SJSA1 (cell line): ENCODE measurements at places on chromosomes 7 and 10.

DNA sequence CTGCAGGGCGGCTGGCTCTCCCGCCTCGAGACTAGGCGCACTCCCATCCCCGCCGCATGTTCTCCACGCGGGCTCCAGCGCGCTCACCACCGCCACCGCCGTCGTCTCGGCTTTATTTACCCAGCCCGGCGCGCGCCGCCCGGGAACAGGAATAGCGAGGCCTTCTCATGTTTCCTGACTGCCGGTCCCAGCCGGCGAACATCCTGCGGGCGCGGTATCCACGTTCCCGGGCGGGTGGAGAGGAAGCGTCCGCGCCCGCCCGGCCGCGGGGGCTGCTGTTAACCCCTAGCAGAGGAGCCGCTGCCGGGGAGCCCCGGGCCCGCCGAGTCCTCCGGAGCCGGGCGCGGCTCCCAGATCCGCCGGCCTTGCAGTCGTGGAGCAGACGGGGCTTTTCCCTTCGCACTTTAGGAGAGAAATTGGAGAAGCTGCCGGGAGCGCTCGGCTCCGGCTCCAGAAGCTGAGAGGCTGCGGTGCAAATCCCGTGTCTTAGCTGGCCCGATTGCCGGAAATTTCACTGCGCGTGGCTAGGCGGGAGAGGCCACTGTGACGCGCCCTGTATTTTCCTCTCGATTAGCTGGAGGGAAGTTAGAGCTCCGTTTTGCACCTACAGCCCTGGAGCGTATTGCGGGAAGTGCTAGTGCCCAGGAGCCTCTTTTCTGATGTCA lies at the start of gene MKX:
Gene MKX, minus strand, starts transcription at position 88 of the 665 bp plus-strand sequence. CDS start 2,404 bp downstream, outside the sequence.
- DNase-seq, result no peak

DNA sequence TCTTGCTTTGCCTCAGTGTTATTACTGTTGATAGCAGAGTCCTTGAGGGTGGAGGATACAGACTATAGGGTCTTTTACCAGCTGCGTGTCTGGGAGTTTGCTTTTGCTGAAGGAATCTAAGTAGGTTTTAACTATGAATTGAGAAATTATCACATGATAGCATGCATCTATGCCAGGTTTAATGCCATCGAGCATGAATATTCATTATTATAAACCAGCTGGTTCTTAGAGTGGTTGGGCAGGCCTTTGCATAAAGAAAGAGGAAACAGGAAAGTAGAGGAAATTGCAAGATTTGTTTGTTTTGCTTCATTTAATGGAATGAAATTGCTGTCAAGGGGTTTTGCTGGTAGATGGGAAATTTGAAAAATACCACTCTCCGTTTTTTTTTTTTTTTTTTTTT lies 70.7 kb downstream of the PLPP4 start:
- DNase-seq, result no peak

- no peak for DNase-seq
Observed at GRCh38 chr10:25047088-25047487, 30.7 kb downstream of the THNSL1 start.

DNA sequence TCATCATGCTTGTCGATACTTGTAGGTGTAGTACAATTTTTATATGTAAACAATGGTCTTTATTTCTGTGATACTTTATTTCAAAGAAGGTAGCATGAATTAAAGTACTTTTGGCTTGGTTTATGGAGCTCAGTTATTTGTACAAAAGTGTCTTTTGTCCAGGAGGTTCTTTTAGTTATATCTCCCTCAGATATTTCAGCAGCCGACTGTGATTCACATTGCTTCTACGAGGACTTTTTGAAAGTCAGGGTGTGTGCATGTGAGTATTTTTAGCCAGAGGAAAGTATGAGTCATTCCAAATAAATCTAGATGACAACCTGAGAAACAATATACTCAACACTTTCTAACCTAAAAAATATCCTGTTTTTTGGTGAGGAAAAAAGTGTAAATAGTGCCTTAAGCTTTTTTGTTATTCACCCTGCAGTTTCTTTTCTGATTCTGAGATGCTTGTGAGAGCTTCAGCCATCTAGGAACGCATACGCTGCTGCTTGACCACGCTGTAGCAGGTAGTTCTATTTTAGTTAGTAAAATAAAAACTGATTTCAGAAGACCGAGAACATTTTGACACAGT lies 595 bp upstream of the SUN1 start:
- DNase-seq, result peak; percentile 66

DNA sequence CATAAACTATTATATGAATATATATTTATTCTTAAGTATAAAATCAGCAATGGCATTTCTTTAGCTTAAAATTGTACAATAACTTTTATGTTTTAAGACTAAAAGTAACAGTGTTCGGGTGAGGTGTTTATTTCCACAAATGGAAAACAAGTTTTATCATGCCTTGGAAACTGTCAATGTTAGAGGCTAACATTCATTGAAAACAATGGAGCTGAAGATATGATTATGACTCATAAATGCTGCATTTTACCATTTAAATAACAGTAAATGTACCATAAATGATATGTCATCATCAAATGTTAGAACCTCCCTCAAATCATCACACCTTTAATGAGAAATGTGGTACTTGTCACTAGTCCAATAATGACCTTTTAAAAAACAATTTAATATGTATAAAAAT lies 897.3 kb downstream of the PCDH15 start:
- no peak for DNase-seq

GRCh38 chr7:77825131-77825530 lies 26.6 kb downstream of the PHTF2 start:
- no peak for DNase-seq

GRCh38 chr7:152551304-152552036 lies 115.7 kb upstream of the KMT2C start:
- DNase-seq, result no peak

DNA sequence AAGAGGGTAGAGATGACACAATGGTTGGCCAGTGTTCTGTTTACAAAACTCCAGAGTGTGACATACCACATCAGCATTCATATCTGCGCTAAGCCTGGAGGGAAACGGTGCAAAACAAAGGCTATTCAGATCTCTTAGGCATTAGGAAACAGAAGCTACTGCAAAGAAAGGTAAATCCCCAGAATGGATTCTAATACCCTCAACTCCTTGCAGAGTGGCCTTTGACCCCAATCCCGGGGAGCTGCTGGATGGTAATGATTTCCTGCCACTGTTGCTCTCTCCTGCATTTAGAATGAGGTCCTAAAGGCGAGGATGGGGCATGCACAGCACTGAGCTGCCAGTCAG lies 65.2 kb downstream of the AOAH start:
- peak; percentile 75 for DNase-seq

- DNase-seq, result peak; percentile 48
Observed at GRCh38 chr10:74081192-74081803, 69.3 kb downstream of the AP3M1 start.

DNA sequence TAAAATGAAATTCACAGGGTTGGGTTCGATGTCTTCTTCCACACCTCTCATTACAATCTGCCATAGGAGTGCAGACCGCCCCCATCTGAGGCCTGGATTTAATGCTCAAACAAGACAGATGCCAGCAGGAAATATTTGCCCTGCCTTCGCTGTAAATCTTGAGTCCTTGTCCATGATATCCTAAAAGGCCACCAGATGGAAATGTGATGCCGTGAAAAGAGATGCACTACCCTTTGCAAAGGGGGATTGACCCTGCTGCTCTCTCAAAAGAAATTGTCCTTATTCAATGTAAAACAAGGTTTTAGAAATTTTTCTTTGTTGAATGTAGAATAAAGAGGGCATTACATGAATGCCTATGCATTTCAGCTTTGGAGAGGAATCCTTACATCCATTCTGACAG lies 37.5 kb downstream of the AGAP4 start:
- DNase-seq, result no peak

- DNase-seq, result no peak
Observed at GRCh38 chr7:44486693-44487092, 3.8 kb downstream of the NUDCD3 start.

GRCh38 chr7:82406937-82407336 lies 36.6 kb downstream of the CACNA2D1 start:
- DNase-seq, result no peak

DNA sequence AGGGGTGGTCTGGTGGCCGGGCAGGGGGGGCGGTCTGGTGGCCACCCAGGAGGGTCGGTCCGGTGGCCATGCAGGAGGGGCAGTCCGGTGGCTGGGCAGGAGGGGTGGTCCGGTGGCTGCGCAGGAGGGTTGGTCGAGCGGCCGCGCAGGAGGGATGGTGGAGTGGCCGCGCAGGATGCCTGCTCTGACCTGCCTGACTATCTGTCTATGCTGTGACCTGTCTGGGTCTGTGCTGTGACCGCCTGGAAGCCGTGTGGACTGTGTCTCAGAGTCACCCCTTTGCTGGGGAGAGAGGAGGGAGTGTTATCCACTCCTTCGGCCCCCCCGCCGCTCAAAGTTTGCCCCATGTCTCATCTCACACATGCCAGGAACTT lies 113.2 kb downstream of the ACTR3B start:
- no peak for DNase-seq

- DNase-seq, result no peak
Observed at GRCh38 chr7:15557186-15557585, 4.6 kb downstream of the AGMO start.

DNA sequence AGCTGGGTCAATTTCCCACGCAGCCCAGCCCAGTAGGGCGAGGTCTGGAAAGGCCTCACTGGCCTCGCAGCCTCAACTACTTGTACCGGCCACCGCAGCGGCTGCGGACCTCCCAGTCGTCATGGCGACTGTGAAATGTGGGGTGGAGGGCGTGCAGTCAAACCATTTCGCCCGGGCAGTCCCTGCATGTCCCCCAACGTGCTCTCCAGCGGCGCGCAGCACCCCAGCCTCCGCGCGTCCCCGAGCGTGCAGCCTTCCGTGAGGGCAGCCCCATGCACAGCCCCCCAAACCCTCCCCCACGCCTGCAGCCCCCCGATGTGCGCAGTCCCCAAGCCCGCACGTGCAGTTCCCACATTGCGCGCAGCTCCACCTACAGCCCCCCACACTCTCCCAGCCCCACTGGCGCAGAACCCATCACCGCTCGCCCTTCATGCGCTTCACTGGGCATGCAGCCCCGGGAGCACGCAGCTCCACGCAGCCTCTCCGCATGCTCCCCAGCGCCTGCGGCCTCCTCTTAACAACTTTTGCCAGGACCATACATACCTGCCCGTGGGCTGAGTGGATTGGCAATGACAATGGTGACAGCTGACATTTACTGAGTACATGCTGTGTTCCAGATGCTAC lies 34.5 kb upstream of the SFTPD start:
- DNase-seq, result no peak

- no peak for DNase-seq
Observed at GRCh38 chr10:22693371-22693784, 21.0 kb downstream of the PIP4K2A start.

DNA sequence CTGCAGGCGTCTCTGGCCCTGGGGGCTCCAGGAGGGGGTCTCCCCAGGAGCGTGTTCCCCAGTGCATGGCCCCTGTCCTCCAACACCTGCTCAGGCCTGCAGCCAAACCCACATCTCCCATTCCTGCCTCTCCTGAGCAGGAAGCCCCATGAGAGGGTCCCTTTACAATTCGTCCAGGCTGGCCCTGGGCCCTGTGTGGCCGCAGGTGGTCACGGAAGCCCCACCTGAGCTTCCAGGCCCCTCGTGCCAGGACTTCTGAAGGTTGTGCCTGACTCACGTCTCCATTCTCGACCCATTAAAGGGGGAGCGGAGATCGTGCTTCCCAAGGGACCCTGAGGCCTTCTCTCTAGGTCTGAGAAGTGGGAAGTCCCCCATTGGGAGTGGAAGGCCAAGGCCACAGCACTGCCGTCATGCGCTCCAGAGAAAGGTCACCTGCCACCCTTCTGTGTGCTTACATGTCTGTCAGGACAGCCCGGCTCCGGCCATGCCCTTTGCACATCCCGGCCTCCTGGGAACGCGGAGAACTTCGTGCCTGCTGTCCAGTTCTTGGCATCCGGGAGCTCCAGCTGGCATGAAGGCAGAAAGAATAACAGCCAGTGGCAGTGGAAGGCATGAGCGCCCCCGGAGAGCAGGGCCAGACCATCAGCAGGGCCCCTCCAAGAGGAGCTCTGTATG lies 382.3 kb downstream of the DNAJB6 start:
- DNase-seq, result no peak

- DNase-seq, result no peak
Observed at GRCh38 chr7:17421941-17422340, 123.5 kb downstream of the AHR start.

DNA sequence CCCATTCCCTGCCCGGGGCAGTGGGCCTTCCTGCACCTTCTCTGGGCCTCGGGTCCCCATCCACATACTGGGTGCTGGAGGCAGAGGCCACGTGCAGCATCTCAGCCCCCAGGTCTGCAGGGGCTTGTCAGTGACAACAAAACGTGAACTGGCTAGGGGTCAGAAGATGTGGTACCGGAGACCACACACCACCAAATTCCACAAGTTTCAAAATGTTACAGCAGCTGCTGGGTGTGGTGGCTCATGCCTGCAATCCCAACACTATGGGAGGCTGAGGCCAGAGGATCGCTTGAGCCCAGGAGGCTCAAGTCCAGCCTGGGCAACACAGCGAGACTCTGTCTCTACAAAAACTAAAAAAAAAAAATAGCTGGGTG lies 62.1 kb upstream of the DNAAF5 start:
- no peak for DNase-seq

- no peak for DNase-seq
Observed at GRCh38 chr10:43383204-43383971, 12.0 kb downstream of the FXYD4 start.

DNA sequence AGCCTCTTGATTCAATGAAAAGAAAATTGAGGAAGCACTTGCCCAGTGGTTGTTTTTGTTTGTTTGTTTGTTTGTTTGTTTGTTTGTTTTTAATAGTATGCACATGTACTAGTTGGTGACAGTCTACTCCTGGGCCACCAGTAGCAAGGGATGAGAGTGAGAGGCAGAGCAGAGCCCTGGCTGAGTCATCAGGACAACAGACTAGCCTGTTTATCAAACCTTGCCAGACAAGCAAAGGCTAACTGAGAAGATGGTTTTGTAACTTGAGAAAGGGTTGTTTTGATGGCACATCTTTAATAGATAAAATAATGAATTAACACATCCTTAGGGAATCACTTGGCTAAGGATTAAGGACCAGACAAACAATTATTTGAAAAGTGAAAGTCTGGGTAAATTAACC lies 78.1 kb downstream of the INHBA start:
- DNase-seq, result no peak

DNA sequence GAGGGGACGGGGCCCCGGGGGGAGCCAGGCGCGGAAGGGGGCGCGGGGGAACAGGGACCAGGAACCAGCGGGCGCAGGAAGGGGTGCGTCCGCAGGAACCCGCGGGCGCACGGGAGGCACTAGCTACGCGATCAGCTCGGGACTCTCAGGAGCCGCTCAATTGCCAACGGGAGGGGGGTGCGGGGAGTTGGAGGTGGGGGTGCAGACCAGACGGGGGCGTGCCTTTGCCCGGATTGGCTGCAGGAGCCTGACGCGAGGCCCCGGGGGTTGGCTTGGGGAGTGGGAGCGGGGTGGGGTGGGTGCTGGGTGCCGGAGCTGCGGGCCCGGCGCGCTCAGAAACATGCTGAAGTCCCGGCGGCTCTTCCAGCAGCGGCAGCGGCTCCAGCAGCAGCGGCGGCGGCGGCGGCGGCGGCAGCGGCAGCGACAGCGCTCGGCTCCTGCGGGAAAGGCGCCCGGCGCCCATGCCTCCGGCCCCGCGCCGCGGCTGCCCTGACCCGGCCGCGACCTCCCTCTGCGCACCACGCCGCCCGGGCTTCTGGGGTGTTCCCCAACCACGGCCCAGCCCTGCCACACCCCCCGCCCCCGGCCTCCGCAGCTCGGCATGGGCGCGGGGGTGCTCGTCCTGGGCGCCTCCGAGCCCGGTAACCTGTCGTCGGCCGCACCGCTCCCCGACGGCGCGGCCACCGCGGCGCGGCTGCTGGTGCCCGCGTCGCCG lies at the start of gene ADRB1:
Gene ADRB1, plus strand, starts transcription at position 335 of the 715 bp plus-strand sequence. Its CDS starts 267 bp downstream, at position 602.
- DNase-seq, result peak; percentile 86

GRCh38 chr7:73909051-73909941 lies 48.3 kb downstream of the TMEM270 start:
- no peak for DNase-seq
